Heart left ventricle (tissue), 16 donors: ENCODE measurements at places on chromosomes 12 and 14.

GRCh38 chr12:54870617-54871016, 16.3 kb downstream of the MUCL1 start:
- no peaks in the 10 kb centered on the region for H3K27me3 ChIP-seq
- H3K27ac ChIP-seq = no peak overlapping the region
- no peak overlapping the region for H3K4me3 ChIP-seq
- no peaks in the 10 kb centered on the region for H3K4me1 ChIP-seq

DNA sequence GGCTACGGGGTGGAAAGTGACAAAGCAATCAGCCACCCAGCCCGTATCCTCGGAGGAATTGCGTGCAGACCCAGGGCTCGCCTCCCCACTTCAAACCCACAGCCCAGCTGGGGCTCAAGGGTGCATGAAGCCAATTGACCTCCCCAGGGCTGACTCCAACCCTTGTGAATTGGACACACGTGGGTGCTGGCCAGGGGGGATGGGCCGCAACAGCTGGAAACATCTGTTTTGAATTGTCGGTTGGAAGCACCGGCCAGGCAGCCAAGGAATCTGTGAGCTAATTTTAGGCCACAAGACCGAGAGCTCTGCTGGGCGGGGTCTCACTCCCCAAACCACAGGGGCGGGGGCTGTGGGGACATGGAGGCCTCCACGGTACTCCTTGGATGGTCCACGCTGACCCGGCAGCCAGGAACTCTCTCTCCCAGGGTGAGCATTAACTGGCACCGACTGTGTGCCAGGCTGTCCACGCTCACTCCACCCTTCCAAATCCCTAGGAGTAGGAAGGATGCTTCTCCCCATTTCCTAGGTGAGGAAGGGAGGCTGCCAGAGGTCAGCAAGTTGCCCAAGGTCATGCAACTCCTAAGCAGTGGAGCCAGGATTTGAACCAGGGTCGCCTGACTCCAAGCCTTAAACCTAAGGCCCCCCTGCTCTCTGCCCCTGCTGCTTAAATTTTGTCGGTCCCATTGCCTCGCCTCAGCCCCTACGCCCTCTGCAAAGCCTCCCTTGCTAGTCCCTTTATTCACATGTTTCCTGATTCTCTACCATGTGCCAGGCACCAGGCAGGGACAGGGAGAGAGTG, 11.9 kb upstream of the TMEM119 start:
- DNase-seq = peak; percentile 83
- no peaks in the 10 kb centered on the region for H3K36me3 ChIP-seq
- H3K27ac ChIP-seq = no peak overlapping the region
- H3K4me1 ChIP-seq = peaks cover 22% of the 10 kb centered on the region
- no peak overlapping the region for H3K4me3 ChIP-seq
- no peaks in the 10 kb centered on the region for H3K27me3 ChIP-seq

- no peaks in the 10 kb centered on the region for H3K36me3 ChIP-seq
- H3K27ac ChIP-seq = no peak overlapping the region
- peaks cover 11% of the 10 kb centered on the region for H3K4me1 ChIP-seq
- no peaks in the 10 kb centered on the region for H3K27me3 ChIP-seq
These were observed 49.5 kb downstream of the SOCS2 start for GRCh38 chr12:93621986-93622385.

- no peaks in the 10 kb centered on the region for H3K27me3 ChIP-seq
- H3K27ac ChIP-seq = no peak overlapping the region
- DNase-seq = no peak
- no peak overlapping the region for H3K4me3 ChIP-seq
- H3K36me3 ChIP-seq = no peaks in the 10 kb centered on the region
These were observed 160.5 kb downstream of the NUAK1 start for GRCh38 chr12:105978276-105978675.

GRCh38 chr12:67082221-67082620, 186.9 kb upstream of the CAND1 start:
- no peak overlapping the region for H3K4me3 ChIP-seq
- DNase-seq = no peak
- no peaks in the 10 kb centered on the region for H3K36me3 ChIP-seq
- H3K4me1 ChIP-seq = no peaks in the 10 kb centered on the region
- peaks cover 26% of the 10 kb centered on the region for H3K27me3 ChIP-seq
